Fibroblast of skin of abdomen (primary cell): ENCODE measurements at places on chromosomes 13 and 19.

- DNase-seq, result no peak
Measured at GRCh38 chr19:46368116-46368515, 21.2 kb downstream of the PPP5C start.

DNA sequence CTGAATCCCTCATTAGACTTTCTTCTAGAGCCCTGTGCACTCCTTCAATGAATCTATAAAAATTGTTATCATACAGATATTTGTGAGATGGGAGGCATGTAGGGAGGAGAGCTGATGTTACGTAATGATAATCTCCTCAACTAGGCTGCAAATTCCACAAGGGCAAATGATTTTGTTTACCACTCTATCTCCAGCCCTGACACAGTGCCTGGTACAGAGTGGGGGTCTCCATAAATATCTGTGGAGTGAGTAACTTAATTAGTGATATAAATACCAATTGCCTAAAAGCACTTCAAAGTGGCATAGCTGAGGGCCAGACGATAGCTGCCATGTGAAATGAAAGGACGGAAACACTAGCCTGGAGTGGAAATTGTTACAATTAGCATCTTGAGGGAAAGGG, 54.2 kb downstream of the SERTM1 start:
- no peak for DNase-seq

GRCh38 chr13:100828226-100828625, 153.6 kb upstream of the TMTC4 start:
- DNase-seq, result peak; percentile 8

GRCh38 chr19:29624489-29625185, 18.6 kb downstream of the POP4 start:
- DNase-seq, result no peak

DNA sequence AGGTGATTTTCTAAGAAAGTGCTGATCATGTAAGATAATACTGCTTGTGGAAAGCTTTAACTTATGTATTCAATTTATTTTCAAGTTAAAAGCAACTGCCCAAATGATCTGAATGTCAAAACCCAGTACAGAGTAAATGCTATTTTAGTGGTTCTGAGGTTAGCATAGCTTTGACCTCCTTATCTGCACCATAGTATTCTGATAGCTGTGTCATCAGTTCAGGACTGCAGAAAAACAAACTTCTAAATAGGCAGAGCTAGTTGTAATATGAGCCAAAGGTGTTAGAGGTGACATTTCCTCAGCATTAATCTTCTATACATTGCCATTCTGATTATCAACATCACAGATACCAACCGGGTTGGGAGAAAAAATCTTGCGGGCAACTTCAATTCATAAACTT, 758.7 kb downstream of the SLITRK5 start:
- DNase-seq, result no peak

DNA sequence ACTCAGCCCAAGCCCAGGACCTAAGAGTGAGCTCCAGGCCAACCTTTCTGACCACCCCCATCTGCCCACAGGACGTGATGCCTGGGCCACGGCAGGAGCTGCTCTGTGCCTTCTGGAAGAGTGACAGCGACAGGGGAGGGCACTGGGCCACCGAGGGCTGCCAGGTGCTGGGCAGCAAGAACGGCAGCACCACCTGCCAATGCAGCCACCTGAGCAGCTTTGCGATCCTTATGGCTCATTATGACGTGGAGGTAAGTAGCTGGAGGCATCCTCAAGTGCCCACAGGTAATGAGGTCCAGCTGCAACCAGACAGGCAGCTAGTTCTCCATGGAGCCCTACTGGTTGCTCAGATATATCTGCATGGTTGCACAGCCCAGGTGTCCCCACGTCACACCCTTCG, 14.8 kb downstream of the DDX39A start:
- no peak for DNase-seq

DNA sequence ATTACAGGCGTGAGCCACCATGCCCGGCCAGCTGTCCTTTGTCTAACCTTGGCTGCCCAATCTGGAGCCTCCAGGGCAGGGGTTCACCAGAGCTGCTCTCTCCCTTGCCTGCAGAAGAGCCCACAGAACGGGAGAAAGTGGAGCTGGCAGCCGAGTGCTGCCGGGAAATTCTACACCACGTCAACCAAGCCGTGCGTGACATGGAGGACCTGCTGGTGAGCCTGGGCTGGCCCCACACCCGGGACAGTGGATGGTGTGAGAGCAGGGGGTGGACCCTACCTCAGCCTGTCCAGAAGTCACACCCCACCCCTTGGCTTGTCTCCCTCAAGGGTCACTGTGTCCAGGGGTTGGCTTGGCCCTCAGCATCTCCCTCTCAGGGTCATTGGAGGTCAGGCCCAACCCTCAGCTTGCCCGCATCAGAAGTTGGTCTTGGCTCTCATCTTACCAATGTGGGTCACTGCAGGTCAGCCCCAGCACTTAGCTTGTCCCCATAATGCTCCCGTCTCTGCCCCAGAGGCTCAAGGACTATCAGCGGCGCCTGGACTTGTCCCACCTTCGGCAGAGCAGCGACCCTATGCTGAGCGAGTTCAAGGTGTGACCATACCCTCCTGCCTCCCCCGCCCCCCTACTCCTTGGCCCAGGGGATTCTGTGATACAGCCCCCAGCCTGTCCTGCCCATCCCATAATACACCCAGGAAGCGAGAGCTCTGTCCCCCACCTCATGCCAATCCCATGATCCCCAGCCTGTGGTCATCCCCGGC, 20.4 kb downstream of the ARHGEF1 start:
- DNase-seq, result no peak

DNA sequence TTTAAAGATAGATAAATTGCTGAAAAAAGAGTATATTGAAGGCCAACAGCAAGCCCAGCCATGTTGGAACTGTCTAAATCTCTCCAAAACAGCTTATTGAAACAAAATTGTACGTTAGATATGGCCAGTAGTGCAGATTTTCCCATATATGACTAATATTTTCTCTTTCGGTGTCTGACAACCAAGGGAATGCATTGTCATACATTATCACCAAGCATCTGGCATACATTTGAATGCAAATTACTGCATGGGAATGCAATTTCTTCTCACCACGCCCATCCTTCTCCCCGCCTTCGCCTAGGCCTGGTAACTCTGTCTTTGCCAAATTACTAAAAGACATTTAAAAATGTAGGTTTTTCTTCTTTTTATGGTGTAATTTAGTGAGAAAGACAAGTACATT, 32.5 kb upstream of the IRS2 start:
- DNase-seq, result peak; percentile 87

DNA sequence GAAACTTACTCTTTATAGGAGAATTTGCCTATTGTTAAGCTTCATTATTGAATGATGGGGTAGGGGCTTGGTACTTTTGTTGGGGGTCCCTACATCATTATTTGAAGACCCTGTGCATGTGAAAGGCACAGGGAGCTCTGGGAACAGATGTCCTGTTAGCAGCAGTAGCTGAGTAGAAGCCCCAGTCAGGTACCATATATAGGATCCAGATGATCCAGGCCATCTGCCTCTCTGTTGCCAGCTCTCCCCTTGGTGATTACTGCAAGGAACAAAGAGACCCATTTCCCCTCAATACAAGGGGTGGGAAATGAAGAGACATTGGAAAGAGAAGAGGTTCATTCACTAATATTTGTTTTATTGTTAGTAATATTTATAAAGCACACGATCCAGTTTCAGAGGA, 4.4 kb upstream of the MTMR6 start:
- DNase-seq, result no peak

DNA sequence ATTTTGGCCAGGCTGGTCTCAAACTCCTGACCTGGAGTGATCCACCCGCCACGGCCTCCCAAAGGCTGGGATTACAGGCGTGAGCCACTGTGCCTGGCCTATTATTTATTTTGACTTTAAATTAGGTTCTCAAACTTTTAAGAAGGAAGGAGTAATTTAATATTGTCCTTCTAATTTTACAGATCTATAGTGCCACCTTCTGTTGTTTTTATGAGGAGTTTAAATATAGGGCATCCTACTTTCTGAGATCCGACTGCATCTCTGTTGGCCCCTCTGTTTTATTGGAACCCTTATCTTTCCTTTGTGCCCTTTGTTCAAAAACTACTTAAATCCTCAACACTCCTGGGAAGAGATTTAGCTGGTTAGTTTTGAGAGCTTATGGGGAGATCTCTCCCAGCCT, 25.4 kb upstream of the ZMYM5 start:
- peak; percentile 6 for DNase-seq

GRCh38 chr13:114119196-114119595, 13.2 kb downstream of the RASA3 start:
- DNase-seq, result peak; percentile 95

DNA sequence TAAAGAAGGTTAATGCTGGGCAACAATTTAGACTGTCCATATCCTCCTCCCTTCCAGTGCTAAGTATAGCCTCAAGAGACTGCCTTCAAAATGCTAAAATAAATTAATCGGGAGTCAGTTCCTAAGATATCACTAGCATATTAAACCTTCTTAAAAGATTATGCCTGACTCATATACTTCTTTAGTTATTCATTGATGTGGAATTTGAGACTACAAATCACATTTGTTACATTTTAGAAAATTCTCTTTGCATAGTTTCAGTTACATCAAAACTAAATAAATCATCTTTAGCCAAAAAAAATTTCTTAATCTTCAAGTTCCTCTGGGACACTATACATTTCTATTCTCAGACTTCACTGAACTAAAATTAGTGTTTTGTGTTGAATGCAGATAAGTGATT, 769.1 kb downstream of the PCDH9 start:
- DNase-seq, result peak; percentile 57

DNA sequence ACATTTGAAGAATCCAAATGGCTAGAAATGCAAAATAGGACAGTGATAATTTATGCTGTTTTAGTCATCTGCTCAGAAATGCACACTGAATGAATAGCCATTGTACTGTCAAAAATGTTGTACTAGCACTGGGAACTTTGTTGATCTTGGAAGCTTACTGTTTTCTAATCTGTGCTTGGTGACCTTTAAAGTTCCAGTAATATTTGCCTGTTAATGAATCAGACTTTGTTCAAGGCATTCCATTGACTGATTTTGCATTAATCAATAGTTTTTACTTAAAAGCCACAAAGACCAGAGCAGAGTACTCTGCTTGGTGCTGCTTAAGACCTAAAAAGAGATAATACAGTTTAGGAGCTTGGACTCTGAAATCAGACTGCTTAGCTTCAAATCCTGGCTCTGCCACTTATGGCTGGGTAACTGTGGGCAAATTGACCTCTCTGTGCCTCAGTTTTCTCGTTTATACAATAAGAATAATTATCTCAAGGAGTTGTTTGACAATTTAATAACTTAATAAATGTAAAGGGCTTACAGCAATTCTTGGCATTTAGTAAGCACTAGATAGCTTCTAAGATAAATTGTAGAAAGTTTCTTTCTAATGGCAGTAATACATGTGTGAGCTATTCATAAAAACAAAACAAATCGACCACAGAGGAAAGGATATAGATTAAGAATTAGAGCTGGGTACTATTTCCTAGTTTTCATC, 4.6 kb upstream of the SLAIN1 start:
- DNase-seq, result no peak

DNA sequence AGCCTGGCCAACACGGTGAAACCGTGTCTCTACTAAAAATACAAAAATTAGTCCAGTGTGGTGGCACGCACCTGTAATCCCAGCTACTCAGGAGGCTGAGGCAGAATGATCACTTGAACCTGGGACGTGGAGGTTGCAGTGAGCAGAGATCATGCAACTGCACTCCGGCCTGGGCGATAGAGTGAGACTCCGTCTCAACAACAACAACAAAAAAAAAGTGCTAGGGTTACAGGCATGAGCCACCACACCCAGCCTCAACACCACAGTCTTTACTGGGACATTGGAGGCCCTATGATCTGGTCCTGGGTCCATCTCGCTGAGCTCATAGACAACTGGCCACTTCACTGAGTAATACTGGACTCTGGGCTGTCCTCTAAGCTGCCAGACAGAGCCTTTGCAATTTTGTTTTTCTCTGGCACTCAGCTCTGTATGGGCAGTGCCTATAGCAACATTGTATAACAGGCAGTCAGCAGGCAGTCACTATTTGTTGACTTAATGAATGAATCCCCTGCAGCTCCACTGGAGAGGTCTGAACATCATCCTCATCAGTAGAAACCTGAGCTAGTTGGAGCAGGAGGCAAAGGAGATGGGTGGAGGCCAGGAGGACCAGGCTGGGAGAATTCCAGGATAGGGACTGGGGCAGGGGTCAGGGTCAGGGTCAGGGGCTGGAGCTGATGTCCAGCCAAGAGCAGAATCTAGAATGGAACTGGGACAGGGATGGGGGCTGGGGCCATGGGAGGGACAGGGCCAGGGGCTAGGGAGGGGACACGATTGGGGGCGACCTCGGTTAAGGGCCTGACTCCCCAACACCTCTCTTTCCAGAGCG, 8.1 kb downstream of the BLOC1S3 start:
- no peak for DNase-seq

- DNase-seq, result no peak
Measured at GRCh38 chr13:97896446-97896845, 57.0 kb upstream of the IPO5 start.

DNA sequence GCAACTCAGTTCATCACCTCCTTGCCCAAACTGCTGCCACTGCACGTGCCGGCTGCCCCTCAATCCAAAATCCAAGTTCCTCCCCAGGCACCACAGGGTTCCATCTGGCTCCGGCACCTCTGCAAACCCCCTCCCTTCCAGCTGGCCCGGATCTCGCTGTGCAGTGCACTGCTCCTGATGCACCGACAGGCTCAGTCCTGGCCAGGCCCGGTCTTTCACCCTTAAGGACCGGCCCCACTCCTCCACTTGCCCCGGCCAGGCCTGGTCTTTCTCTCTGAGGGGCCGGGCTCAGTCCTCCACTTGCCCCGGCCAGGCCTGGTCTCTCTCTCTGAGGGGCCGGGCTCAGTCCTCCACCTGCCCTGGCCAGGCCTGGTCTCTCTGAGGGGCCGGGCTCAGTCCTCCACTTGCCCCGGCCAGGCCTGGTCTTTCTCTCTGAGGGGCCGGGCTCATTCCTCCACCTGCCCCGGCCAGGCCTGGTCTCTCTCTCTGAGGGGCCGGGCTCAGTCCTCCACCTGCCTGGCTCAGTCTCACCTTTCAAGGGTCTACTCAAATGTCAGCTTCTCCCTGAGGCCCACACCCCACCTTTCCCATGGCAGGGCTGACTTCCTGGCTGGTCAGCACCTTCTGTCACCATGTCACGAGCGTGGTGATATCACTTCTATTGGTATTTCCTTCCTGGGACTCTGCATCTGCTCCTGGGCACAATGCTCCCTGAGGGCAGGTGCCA, 6.9 kb downstream of the ZNF787 start:
- DNase-seq, result no peak

- DNase-seq, result no peak
Measured at GRCh38 chr13:50635504-50635903, 208.0 kb downstream of the DLEU7 start.

GRCh38 chr19:7152568-7152967, 83.1 kb downstream of the ZNF557 start:
- peak; percentile 8 for DNase-seq

GRCh38 chr13:68509734-68510621, 1279.8 kb upstream of the PCDH9 start:
- DNase-seq, result no peak
